Activated naive CD4-positive, alpha-beta T cell (primary cell): ENCODE measurements at places on chromosomes 16 and 17.

GRCh38 chr17:59620518-59621259, 994 bp downstream of the CLTC start:
- peak; percentile 32 for DNase-seq

DNA sequence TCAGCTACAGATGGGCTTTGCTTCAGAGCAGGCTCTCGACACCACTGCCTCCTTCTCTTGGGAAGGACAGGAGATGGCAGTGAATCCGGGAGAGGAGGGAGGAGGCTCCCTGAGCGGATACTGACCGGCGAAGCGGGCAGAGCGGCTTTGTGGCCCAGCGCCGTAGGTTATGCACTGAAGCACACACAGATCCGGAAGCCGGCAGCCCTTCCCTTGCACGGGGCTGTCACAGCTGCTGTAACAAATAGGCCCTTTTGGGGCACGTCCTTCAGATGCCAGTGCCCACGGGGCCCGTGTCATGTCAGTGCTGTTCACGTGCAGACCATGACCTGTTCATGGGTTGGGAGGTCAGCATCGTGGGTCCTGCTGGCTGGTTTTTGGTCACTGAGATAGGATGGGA, 144.7 kb upstream of the CHMP6 start:
- no peak for DNase-seq

- no peak for DNase-seq
These were observed 17.1 kb downstream of the MYO1C start for GRCh38 chr17:1475321-1475854.

GRCh38 chr16:3696425-3697218, 20.7 kb downstream of the TRAP1 start:
- DNase-seq: no peak

- DNase-seq: no peak
These were observed 22.2 kb downstream of the ADAM11 start for GRCh38 chr17:44780845-44781480.

DNA sequence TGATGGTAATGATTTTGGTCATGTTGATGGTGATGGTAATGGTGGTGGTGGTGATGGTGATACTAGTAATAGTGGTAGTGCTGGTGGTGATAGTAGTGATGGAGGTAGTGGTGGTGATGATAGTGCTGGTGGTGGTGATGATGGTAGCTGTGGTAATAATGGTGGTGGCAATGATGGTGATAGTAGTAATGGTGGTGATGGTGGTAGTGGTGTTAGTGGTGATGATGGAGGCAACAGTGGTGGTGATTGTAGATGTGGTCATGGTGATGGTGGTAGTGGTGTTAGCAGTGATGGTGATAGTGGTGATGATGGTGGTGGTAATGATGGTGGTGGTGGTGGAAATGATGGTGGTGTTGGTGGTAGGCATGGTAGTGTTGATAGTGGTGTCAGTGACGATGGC, 127.0 kb upstream of the RPL38 start:
- DNase-seq: no peak

GRCh38 chr16:67177743-67178699, 5.7 kb downstream of the MATCAP1 start:
- DNase-seq: no peak
